8988T (cell line): ENCODE measurements at places on chromosomes 16 and 17.
A peak's percentile ranks its signal among the peaks of the same experiment; 100 is the strongest.

DNA sequence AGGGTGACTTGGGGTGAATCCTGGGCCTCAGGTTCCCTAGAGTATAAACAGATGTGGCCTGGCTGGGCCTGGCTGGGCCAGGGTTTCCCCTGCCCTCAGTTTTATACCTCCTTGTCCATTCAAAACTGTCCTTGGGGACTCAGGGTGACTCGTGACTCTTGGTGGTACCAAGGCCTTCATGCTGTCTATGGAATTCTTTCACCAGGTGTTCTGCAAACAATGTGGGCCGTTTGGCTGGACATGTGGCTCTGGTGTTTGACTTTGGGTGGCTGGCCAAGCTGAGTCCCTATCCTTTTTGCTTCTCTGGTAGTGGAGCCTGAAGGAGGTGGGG is 3.3 kb downstream of the GPT2 start:
- DNase-seq = no peak

DNA sequence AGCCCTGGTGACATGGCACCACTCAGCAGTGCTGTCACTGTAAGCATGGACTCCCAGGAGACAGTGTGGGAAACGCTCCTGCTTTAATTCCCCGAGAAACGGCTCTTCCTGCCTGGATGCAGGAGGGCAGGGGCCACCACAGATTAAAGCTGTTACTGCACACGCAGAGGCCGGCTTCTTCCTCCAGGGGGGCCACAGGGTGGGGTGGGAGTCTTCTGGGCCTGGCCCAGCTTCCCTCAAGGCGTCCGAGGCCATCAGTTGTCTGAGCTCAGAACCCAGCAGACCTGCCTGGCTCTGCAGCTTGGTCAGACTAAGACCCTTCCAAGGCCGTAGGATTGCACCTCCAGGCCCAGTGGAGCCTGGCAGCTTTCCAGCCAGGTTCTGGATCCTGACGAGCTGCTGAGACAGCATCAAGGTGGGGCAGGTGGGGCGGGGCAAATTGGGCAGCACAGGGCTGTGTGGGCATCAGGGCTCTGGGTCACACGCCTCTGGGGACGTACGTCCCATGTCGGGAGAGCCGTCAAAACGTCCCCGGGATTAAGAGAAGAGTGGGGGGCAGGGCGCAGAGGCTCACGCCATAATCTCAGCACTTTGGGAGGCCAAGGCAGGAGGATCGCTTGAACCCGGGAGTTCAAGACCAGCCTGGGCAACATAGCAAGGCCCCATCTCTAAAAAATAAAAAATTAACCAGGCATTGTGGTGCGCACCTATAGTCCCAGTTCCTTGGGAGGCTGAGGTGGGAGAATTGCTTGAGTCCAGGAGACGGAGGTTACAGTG is 5.0 kb upstream of the CAPN15 start:
- no peak for DNase-seq

DNA sequence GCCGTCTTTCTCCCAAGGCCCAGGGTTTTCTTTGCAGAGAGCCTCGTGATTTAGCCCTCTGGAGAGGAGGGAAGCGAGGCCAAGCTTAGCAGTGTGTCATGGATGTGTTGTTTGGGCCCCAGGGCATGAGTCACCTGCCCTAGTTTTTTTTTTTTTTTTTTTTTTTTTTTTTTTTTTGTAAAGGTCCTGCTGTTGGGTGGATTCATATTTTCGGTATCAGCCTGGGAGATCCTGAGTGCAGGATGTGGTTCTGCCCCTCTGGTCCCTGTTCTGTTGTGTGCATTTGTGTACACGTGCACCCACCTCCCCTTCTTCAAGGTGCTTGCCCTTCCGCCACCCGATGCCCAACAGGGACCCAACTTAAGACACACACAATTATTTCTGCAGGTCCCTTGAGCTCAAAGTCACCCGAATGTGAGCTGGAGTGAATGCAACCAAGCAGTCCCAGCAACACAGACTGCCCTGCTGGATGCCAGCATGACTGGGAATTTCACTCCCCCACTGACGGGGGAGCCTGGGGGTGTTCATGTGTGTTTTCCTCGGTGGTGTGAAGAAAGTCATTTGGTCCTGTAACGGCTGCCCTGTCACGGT is 265.8 kb upstream of the TNRC6C start:
- DNase-seq = no peak

DNA sequence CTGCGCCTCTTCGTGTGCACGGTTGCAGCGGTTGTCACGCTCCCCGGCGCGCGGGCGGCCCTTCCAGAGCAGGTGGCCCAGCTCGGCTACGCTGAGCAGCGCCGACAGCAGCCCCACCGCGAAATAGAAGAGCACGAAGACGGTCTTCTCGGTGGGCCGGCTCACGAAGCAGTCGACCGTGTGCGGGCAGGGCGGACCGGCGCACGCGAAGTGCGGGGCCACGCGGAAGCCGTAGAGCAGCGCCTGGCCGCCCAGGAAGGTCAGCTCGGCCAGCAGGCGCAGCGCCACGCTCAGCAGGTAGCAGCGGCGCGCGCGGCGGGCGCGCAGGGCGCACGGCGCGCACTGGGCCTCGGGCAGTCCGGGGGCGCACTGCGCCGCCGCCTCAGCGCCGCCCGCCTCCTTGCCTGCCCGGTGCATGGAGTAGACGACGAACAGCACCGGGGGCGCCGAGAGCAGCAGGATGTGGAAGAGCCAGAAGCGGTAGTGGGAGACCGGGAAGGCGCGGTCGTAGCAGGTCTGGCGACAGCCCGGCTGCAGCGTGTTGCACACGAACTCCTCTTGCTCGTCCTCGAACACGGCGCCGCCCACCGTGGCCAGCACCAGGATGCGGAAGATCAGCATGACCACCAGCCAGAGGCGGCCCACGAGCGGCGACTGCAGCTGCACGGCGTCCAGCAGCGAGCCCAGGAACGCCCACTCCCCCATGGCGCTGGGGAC is 1.3 kb downstream of the GJD3 start:
- DNase-seq = peak; percentile 21

DNA sequence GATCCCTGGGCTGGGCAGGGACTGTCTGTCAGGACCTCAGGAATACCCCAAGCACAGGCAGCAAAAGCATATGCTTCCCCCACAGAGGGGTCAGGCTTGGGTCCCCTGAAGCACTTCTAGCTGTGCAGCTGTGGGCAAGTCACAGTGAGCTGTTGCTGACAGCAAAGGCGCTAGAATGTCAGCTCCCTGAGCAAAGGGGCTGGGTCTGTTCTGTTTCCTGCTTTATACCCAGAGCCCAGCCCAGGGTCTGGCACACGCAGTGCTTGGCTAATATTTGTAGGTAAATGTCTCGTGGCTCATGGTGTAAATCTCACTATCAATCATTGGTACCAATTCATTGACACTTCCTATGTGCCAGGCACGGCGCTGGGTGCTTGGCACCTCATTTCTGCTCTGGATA is 16.6 kb upstream of the MPRIP start:
- no peak for DNase-seq

- no peak for DNase-seq
These were observed 13.8 kb downstream of the IL34 start for GRCh38 chr16:70659953-70660671.

DNA sequence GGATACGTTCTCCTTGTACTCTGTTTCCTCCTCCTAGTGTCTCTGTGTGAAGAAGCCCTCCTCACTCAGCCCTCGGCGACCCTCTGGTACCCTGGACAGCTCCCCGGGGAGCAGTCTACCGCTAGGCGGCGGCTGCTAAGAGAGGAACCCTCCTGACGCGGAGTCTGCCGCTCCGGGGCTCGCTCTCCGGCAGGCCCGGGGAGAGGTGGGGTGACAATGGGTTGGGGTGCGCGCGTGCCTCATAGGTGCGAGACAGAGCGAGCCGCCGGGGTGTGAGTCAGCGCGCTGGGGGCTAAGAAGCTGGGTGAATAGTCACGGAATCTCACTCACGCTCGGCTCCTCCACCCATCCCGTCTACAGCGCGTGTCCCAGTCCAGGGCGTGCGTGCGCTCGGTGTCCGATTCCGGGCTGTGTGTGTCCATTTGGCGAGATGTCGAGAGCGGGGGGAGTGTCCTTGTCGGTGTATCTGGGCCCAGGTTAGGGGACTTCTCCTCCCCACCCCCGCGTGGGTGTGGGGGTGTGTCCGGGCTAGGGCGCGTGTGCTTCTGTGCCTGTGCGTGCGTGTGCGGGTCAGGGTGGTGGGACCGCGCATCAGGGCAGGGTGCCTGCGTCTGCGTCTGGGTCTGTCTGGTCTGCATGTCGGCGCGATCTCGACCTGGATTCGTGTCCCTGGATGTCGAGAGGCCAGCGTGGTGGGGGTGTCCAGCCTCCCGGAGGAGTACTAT is 577 bp upstream of the HS3ST2 start:
- peak; percentile 38 for DNase-seq

DNA sequence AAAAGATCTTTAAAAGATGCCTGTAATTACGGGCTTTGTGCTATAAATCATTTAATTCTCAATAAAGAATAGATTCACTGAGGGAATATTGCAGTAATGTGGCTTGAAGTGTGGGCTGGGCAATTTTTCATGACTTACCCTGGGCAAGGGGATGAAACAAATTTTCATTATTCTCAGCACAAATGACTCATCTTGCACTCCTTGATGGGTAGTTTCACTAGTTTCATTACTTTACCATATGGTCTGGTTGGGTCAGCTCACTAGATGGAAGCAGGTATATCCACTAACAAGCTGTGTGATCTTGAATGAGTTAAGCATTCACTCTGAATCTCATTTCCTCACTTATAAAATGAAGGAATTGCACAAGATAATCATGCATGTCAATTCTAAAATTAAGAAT is 234.3 kb downstream of the ABCC12 start:
- no peak for DNase-seq
